ENCODE measurements at places on chromosomes 11 and 22.

DNA sequence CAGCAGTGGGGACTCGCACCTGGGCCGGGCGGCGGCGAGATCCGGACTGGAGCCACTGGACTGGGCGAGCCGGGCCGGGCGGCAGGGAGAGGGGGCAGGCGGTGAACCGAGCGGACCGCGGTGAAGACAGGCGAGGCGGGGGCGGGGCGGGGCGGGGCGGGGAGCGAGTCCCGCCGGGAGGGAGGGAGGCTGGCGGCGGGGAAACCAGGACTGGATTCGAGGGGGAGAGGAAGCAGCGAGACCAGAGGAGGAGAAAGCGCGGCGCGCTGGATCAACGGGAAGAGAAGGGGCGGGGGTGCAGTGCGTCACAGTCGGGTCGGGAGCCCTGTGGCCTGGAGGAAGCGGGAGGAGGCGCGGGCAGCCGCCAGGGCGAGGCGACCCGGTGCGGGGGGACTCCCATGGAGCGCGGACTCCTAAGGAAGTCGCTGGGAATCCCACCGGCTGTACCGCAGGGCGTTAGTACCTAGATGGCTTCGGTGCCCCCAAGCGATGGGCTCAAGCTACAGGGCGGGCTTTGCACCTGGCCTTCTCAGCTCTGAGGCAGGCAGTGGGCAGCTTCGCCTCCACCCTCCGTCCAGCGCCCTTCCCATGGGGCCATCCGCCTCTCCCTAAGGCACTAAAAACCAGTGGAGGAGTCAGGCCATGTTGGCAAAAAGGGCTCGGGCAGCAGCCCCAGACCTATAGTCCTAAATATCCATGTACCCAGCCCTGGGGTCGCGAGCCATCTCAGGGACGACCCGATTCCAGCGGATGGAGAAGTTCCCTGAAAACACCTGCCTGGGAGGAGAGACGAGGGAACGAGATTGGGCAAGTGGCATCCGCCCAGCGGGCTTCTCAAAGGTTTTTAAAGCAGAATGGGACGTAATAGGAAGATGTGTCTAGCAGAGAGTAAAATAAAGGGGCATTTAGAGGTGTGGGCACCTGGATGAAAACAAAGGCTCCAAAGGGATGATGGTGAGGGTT lies at the start of gene TMEM121B:
Gene TMEM121B, minus strand, starts transcription at position 128 of the 963 bp plus-strand sequence. CDS start 233 bp downstream, outside the sequence.
- DNase-seq = peak; percentile 55

GRCh38 chr11:27211370-27212127 lies 151.5 kb downstream of the CCDC34 start:
- DNase-seq = no peak

GRCh38 chr11:44308923-44309477 lies 939 bp downstream of the ALX4 start:
- no peak for DNase-seq

GRCh38 chr11:92314499-92314898 lies 89.9 kb downstream of the FAT3 start:
- DNase-seq = no peak

DNA sequence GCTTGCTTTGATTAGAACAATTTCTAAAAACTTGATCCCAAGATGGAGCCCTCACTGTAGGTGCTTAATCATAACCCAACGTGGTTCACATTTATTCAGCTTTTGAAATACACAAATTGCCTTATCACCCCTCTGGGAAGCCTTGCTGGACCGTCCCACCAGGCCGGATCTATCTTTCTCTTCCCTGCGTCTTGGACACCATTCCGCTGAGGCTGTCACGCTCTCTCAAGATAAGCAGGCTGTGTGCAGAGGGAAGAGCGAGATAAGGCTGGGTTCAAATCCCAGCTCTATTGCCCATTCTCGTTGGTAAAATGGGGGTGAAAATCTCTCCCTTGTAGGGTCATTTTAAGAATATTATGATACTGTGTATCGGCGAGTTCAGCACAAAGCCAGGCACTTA lies 20.5 kb upstream of the TP53I11 start:
- DNase-seq = no peak

- DNase-seq = no peak
These were observed 757 bp downstream of the RNASEH2C start for GRCh38 chr11:65719871-65720210.

DNA sequence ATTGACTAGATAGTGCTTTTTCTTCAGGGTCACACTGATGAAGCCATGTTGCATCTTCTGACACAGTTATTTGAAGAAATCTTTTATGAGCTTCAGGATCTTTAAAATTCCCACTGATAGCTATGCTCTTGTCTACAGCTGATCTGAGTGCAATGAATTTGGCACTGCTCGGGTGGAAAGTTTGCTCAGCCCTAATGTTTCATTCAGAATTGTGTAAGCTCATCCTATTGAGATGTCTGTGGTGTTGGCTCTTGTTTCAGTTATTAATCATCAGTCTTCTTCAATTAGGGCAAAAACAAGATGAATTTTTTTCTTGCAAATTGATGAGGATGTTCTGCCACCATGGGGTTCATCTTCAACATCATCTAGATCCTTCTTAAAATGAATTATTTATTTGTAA lies 1387.0 kb upstream of the RAG2 start:
- DNase-seq = no peak

GRCh38 chr11:46498179-46498578 lies 95.6 kb downstream of the AMBRA1 start:
- DNase-seq = no peak

- DNase-seq = peak; percentile 76
These were observed 1.3 kb upstream of the PATZ1 start for GRCh38 chr22:31347251-31348008.

DNA sequence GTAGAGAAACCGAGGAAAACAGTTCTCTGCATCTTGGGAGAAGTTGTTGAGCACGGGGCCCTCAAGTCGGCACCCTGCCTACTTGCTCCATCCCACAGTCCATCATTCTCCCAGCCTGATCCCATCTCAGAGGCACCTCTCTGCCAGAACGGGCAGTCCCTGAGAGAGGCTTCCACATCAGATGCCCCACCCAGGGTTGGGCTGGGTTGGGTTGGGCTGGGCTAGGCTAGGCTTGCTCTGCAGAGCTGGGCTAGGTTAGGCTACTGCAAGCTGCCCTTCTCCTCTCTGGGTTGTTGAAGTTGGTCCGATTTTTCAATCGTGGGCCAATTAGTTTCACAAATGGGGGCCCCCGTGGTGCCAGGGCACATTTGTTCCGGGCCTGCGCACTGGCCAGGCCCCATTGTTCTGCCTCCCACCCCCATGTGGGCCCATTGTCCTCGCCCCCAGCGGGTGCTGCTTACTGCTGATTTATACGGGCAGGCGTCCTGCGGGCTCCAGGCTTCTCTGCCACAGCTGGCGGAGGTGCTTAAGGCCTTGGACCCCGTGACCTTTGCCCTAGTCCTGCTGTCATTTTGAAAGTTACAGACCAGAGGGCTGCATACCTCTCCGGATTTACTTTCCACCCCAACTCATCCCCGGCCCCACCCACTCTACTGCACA lies 63.7 kb upstream of the NNMT start:
- DNase-seq = no peak

- no peak for DNase-seq
These were observed 19.5 kb upstream of the CCDC83 start for GRCh38 chr11:85835729-85836128.

DNA sequence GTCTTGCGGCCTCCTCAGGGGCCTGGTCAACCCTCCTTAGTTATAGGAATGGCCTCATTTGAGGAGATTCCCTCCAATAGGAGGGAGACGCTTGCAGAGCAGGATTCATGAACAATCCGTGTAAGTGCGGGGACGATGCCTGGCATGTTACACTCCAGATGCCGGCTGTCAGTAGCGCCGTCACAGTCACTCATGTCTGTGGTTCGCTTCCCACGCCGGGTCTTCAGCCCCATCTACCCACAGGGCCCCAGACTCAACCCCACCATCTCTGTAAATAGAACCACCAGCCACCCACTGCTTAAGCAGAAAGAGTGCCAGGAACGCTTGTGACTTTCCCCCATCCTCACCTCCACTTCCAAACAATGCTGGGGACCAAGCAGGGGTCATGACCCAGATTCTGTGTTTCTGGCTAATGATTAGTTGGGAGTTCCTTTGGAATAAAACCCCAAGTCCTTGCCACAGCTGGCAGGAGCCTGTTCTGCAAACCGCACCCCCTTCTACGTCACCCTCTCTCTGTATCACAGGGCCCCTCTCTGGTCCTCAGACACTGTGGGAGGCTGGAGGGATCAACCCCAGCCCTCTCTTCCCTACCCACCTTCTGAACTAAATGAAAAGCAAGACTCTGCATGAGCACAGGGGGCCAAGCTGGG lies 38.8 kb upstream of the TOLLIP start:
- DNase-seq = no peak

DNA sequence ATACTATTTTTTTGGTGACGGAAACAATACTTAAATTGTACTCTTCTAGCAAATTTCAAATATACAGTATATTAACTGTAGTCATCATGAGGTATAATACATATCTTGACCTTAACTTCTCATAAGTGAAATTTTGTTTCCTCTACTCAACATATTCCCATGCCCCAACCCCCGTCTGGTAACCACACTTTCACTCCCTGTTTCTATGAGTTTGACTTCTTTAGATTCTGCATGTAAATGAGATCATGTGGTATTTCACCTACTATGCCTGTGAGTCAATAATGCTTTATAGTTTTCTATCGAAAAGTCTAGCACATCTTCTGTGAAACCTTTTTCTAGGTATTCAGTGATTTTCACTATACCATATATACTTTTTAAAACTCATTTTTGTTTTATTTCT lies 663.2 kb downstream of the CNTN5 start:
- DNase-seq = no peak

DNA sequence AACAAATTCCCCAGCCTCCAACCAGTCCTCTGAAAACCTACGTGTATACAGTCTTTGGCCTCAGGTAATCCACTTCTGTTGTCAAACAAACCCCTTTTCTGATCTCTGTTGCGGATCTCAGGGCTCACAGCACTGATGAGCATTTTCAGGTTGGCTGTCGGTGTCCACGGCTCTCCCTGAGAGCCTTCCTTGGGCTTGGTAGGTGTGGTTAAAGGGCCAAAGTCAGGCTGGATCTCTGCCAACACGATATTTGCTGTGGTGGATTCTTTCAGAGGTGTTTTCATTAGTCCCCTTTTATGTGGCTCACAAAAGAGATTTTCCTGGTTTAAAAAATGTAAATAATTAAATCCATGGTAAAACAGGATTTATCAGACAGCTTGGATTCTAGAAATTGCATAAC lies 2.9 kb downstream of the E2F8 start:
- DNase-seq = no peak

GRCh38 chr11:100689141-100689540 lies 2.1 kb downstream of the ARHGAP42 start:
- DNase-seq = no peak

DNA sequence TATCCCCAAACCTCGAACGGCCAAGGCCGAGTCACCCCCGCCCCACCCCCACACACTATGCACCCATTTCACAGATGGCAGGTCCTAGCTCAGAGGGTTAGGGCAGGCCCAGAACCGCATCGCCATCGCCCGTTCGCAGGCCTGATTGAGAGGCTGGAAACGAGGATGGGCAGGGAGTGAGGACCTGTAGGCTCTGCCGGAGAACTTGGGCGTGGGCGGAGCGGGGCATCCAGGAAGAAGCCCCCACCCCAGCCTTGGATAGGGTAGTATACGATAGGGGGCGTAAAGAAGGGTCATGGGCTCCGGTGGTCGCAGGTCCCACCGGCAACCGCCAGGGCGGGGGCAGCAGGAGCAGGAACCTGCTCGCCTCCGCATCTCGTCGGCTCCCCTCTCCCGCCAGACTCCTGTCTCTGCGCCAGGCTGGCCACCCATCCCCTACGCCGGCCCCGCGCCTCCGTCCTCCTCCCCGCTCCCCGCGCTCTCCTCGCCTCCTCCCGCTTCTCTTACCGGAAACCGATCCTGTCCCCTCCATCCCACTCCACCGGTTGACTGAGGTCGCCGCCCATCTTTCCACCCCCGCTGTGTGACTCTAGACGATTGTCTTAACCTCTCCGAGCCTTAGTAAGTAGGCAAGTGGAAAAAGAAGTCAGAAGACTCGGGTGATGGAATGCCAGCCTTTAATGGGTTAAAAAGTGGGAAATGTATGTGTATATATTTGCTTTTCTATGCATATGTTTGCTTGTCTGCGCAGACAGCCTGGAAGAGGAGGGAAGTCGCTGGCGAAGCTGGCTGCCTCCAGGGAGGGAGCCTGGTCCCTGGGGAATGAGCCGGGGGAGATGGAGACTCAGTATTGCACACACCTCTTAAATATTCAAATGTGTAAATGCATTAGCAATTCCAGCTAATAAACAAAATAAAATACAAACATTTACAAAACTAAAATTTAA lies 52.8 kb downstream of the CYTH4 start:
- no peak for DNase-seq

DNA sequence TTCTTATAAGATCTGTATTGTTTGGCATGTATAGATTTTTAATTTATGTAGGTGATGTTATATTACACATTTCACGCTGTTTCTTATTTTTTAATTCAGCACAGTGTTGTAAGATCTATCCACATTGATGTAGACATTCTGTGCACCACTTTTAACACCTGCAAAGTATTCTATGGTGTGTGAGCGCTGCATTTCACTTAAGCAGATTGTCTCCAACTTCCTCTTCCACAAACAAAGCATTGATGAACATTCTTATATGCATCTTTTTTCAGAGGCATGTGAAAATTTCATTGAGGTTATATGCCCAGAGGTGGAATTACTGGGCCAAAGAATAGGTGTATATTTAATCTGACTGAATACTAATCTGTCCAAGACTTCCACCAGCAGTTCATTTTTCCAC lies 3.4 kb upstream of the POU2AF1 start:
- no peak for DNase-seq

DNA sequence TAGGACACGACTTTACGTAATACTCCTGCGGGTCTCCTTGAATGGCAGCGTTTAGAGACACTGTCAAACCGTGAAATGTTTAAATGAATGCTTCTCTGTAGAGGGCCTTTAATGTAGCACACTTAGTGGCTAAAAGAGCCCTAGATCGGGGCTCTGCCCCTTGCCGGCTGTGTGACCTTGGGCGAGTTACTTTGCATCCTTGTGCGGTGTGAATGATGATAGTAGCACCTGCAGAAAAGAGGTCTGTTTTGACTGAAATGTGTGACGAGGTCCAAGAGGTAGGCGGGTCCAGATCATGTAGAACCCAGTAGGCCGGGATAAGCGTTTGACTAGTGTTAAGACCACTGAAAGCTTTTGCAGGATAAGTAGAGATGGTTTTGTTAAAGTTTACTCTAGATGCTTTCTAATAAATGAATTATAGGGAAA lies 866 bp downstream of the MED17 start:
- DNase-seq = no peak

- DNase-seq = peak; percentile 72
These were observed 36.4 kb downstream of the DKK3 start for GRCh38 chr11:11971906-11972547.

DNA sequence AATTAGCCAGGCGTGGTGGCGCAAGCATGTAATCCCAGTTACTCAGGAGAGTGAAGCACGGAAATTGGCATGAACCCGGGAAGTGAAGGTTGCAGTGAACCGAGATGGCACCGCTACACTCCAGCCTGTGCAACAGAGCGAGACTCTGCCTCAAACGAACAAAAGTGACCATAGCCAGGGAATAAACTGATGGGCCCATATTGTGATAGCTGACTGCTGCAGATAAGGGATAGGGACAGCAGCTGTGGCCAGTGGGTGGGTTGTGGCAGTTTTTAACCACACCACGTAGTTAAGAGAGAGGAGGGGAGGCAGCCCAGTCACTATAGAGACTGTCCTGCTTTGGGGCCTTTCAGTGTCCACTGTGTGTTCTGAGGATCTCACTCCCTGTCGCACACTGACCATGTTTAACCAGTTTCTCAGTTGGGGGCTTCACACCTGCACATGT lies 58.9 kb downstream of the PISD start:
- DNase-seq = no peak

Measured in lower leg skin (tissue), 4 donors.